ENCODE measurements at places on chromosomes 4 and X.

DNA sequence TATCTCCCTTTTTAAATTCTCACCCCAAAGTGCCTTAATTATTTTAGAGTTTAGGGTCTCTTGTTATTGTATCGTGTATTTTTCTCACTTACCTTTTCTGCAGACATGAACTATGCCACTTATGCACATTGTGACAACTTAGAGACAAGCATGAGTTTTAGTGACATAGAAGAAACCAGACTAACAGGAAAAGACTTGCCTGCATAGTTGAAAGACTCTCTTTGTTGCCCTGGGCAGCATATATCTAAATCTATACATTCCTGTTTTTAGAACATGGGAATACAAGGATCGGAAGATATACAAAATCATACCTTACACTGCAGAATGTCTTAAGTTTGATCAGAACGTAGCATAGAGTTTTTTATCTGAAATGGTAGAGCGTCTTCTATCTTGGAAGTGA lies 45.1 kb upstream of the ANKRD17 start:
- no peak for DNase-seq

GRCh38 chrX:6026980-6027379 lies 201.7 kb downstream of the NLGN4X start:
- DNase-seq = no peak

DNA sequence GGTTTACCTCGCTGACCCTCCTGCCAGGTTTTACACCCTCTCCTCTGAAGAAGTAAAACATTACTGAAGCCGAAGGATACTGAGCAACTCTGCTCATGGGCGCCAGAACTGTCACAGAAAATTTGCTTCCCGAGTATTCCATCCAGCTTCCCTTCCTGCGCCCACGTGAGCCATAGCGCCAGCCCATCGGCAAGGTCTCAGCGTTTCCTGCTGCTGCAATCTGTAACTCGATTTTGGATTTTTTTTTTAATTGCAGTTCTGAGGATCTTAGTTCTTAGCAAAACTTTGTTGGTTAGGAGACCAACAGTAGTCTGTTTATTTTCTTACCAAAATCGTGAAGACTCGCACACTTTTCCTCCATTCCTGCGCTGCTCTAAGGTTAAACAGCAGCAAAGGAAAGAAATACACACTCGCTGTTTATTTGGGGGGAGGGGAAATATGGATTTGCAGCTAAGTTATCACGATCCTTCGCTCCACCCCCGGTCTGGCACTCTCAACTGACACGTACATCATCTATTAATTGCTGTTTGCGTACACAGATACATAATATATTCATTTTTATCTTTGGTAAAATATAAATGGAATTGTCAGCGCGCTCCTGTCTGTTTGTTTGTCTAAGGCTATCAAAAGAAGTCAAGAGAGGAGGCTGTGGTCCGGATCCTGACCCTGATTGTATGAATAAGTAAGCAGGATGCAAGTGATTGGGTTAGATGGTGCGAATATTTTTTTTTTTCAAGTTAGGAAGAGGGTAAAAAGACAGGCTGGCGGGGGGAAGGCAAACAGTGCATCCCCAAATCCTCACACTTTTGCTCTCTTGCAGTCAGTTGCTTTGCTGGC lies at the start of gene TLL1:
Gene TLL1 (plus strand): TSS at position 777 of the 837 bp plus-strand sequence. CDS start 668 bp downstream, outside the sequence.
- no peak for DNase-seq

- DNase-seq = no peak
Observed at GRCh38 chr4:127856813-127857447, 23.8 kb upstream of the PLK4 start.

DNA sequence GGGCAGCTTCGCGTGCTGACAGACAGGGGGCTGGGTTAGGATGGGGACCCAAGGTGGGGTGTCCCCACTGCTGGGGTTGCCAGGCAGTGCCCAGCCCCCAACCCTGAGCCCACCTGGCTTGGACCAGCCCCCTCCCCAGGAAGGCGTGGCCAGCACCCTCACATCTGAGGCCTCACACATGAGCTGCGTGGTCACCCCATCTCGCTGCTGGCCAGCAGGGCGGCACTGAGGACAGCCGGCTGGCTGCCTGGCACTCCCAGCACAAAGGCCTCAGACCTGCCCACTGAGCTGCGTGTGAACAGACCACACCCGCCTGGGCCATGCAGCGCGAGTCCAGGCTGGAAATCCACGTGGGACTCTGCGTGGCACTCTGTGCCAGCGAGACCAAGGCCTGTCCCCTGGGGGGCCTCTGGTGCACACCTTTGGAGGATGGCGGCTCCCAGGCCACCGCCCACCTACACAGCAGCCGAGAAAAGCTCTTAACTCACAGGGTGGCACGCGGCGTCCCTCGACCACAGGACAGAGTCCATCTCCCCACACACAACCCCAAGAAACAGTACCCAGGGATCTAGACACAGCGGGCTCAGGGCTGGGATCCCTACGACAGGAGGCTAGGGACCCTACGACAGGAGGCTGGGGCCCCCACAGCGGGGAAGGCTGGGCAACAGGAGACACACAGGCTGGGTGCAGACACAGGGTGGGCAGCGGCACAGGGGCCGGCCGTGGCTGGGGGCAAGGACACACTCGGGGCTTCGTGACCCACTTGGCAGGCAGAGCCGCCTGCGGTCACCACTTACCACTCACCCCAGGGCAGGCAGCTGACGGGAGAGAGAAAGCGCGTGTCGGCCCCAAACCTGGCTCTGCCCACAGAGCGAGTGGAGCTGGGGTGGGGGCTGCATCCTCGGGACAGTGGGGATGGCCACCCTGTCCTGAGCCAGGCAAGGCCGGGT lies 9.8 kb downstream of the DGKQ start:
- no peak for DNase-seq

DNA sequence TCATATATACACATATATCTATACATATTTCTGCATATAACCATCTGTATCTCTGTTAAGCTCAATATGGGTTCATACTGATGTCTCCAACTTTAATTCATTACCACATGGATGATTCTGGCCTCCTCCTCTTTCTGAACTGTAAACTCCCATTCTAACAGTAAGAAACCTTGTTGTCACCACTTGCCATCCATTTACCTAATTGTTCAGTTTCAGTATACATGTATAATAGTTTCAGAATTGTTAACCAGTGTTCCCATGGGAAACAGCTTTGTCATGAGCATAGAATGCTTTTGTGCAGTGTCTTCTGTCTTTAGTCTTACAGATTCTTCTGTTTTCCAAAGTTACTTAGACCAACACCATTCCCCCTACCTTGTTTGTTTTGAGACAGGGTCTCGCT lies 35.9 kb downstream of the SLC9A6 start:
- no peak for DNase-seq

GRCh38 chr4:77028246-77028645 lies 47.5 kb downstream of the CCNI start:
- no peak for DNase-seq

DNA sequence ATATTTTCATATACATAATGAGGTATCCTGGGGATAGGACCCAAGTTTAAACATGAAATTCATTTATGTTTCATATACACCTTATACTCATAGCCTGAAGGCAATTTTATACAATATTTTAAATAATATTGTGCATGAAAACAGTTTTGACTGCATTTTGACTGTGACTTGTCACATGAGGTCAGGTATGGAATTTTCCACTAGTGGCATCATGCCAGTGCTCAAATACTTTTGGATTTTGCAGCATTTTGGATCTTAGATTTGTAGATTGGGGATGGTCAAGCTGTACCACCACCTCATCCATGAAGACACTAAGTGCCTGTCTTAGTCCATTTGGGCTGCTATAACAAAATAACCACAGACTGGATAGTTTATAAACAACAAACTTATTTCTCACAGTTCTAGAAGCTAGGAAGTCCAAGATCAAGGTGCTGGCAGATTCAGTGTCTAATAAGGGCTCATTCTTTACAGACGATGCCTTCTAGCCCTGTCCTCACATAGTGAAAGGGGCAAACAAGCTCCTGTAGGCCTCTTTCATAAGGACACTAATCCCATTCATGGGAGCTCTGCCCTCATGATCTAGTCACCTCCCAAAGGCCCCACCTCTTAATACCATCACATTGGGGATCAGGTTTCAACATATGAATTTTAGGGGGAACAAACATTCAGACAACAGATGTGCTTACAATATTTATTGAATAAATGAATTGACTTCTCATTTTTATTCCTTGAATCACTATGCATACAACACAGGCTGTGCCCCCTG lies 9.4 kb downstream of the NUDT6 start:
- no peak for DNase-seq

DNA sequence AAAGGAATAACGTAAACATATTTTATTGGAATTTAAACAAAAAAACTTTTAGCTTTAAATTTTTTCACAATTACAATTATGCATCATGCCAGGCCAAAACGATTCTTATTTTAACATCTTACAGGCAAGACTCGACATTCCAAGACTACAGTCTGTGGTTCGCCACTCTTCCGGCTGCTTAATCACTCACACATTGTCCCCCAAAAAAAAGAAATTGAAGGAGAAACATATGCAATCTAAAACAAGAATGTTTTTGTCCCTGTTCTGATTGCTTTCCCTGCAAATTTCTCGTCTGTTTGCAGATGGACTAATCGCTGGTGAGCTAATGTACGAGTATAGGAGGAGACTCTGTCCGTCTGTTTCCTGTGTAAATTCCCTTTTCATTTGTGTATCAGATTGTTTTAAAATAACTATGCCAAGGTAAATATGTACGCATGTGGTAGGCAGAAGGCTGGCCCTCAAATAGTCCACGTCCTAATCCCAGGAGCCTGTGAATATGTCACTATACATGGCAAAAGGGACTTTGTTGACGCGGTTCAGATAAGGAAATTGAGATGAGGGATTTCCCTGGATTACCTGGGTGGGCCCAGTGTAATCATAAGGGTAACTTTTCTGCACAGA lies 37.7 kb upstream of the MTNR1A start:
- peak; percentile 12 for DNase-seq

DNA sequence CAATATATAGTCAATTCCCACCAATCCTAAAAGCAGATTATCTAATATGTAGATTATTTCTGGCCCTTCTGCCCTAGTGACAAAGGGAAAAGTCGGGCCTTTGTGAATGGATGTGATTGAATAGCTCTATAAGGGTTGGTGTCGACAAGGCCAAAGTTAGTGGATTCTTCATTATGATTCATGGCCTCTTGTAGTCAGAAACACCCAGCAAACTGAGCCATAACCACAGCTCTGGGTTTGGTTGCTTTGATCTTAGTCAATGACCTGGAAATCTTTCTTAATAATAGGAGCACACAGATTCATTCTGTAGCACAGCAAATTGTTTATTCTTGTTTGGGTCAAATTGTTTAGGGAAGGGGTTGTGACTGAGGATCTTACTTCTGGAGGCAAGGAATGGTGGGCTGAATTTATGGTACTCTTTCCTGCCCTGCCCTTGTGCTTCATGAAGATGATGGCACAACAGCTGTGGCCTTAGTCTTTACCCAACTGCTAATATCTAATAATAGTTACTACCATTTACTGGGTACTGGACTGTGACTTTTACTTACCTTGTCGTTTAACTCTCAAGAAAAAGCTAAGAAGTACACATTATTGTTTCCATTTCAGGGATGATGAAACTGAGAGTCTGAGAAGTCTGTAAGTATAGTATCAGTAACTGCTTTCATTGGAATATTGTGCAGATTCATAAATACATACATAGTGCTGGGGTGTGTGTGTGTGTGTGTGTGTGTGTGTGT lies 74.0 kb downstream of the AFF2 start:
- no peak for DNase-seq

DNA sequence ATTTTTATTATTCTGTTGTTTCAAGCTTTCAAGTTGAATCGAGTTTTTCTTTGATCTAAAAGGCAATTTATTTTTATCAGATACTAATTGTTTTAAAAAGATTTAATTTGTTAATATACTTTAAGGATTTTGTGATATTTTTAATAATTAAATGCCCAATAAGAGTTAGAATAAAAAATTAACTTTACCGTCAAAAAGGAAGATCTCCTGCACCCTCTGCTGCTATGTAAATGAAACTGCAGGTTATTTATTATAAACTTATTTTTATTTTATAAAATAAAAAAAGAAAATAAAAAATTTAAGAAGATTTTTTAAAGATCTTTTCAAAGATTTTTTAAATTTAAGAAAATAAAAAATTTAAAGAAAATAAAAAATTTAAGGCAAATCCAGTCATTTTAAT lies 166.1 kb downstream of the CCSER1 start:
- DNase-seq = no peak

GRCh38 chr4:54509057-54509456 lies 148.7 kb upstream of the KIT start:
- DNase-seq = no peak

DNA sequence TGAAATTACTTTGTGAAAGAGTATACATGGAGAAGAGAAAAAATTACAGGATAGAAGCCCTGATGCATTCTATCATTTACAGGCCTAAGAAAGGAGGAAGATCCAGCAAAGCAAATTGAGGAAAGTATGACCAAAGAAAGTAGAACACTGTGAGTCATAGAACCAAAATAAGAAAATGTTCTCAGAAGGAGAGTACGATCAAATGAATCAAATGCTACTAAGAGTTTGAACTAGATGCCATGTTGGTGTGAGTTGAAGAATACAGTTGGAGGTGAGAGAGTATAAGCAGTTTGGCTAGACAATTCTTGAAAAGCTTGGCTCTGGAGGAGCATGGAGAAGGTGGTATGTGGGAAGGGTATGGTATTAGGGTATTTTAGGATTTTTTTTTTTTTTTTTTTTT lies 161.8 kb downstream of the RPA4 start:
- no peak for DNase-seq

DNA sequence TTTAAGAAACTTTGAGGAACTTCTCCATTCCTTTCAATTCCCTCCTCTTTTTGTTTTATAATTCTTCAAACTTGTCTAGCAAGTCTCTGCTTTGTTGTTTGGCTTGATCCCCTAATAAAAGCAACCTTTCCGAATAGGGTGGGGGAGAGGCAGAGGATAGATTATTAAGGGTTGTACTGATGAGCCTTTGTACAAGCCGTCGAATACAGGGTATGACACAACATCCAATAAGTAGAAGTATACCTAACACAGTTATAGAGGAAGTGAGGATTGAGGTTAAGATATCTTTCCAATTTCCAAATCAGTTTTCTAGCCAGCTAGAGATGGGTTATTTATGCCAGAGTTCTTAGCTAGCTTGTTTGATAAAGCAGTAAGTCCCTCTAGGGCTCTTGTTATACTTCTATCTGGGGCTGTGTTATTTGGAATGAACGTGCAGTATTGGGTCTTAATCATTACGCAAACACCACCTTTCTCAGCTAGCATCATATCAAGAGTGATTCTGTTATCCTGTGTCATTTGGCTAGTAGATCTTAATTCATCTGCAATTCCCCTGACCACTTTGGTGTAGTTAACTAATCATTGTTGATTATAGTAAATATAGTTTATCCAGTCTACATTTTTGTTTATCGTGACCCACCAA lies 18.5 kb downstream of the METAP1 start:
- DNase-seq = no peak
